Glutamatergic neuron (in vitro differentiated cells): ENCODE measurements at places on chromosomes 3 and 15. TPM values are rescaled to one million over a fixed set of nuclear protein-coding genes. Genes with fewer than 3 reads are reported as not detected.

DNA sequence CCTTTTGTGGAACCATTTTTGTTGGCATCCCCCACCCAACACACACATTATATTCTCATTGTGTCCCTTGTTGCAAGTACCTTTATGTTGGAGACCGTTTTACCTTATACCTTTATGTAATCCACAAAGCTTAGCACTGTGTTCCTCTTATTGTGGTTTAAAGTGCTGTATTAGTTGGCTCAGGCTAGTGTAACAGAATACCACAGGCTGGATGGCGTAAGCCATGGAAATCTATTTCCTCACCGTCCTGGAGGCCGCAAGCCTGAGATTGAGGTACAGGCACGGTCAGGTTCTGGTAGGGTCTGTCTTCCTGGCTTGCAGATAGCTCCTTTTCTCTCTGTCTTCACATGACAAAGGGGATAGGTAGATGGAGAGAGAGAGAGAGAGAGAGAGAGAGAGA, 302.8 kb downstream of the ROBO2 start:
- no peak overlapping the region for H3K4me3 ChIP-seq
- DNase-seq, result no peak
- peaks cover 9% of the 10 kb centered on the region for H3K4me1 ChIP-seq
- H3K27me3 ChIP-seq, result no peaks in the 10 kb centered on the region

Gene CDHR4
- total RNA-seq, result not detected

Gene BFSP2
- not detected for total RNA-seq

Gene SI
- not detected for total RNA-seq
